Activated naive CD4-positive, alpha-beta T cell treated with anti-CD3 and anti-CD28 coated beads, Interleukin-2, amount 50 U/mL, for 72 hours (primary cell): ENCODE measurements at places on chromosomes 12 and 14. TPM values are rescaled to one million over a fixed set of nuclear protein-coding genes. Genes with fewer than 3 reads are reported as not detected.

Gene ASCL1
- 0.16 TPM for total RNA-seq

Gene KRT75
- total RNA-seq = not detected

Gene INHBC
- total RNA-seq = not detected

Gene GPRC5A
- 0.30 TPM for total RNA-seq

Gene KRT1
- not detected for total RNA-seq

Gene GUCY2C
- not detected for total RNA-seq

Gene NGB
- total RNA-seq = not detected

Gene KNTC1
- 163 TPM for total RNA-seq

Gene INHBE
- total RNA-seq = 0.23 TPM
